ENCODE measurements at places on chromosomes 3 and 15. TPM values are rescaled to one million over a fixed set of nuclear protein-coding genes. Genes with fewer than 3 reads are reported as not detected.

SCN5A gene
- total RNA-seq = 0.31 TPM

GABRR3 gene
- total RNA-seq = not detected

DNA sequence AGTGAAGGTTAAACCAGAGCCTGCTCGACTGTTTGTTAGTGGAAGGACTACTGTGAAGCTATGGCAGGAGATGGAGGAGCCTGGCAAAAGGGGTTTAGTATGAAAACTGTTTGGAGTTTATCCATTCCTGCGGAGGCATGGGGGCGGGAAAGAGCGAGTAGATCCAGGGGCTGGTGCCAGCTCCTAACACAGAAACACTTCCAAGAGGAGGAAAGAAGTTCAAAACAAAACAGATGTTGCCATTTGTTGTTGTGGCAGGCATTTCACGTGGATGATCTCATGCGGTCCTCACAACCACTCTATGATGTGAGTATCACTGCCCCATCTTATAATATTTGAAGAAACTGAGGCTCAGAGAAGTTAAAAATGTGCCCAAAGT lies 30.7 kb upstream of the KY start:
- no peak for DNase-seq

DNA sequence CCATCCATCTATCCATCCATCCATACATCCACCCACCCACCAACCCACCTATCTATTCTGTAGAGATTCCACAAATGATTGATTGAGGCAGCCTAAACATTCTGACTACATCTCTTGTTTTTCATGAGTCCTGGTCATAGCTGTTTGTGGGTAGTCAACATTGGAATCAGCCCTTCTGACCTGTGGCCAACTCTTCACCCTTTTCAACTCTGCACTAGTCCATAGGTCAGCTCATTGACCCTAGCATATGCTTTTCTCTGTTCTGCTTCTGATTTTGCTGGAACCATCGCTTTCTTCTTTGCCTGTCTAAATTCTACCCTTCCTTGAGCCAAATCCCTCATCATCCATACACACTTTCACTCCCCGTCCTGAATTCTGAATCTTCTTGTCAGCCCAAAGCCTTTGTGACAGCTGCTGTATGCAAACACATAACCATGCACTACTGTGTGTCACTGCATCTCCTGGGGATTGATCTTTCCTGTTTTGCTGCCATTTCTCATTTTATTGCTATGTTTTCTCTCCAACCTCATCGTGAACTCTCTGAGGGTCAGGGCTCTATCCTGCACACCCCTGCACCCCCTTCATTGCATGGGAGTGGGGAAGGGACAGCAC lies 16.8 kb upstream of the KCTD6 start:
- no peak for DNase-seq

GRCh38 chr3:189806171-189806951 lies 175.2 kb downstream of the TP63 start:
- no peak for DNase-seq

TP63 gene
- not detected for total RNA-seq

GRCh38 chr15:80898040-80898439 lies 91.6 kb downstream of the MESD start:
- no peak for DNase-seq

- DNase-seq = peak; percentile 20
These were observed 508 bp upstream of the SMAD6 start for GRCh38 chr15:66701422-66702034.

ERICH6 gene
- not detected for total RNA-seq

GRCh38 chr15:39785139-39785538 lies 2.5 kb upstream of the FSIP1 start:
- DNase-seq = no peak

LRRIQ4 gene
- total RNA-seq = not detected

DNA sequence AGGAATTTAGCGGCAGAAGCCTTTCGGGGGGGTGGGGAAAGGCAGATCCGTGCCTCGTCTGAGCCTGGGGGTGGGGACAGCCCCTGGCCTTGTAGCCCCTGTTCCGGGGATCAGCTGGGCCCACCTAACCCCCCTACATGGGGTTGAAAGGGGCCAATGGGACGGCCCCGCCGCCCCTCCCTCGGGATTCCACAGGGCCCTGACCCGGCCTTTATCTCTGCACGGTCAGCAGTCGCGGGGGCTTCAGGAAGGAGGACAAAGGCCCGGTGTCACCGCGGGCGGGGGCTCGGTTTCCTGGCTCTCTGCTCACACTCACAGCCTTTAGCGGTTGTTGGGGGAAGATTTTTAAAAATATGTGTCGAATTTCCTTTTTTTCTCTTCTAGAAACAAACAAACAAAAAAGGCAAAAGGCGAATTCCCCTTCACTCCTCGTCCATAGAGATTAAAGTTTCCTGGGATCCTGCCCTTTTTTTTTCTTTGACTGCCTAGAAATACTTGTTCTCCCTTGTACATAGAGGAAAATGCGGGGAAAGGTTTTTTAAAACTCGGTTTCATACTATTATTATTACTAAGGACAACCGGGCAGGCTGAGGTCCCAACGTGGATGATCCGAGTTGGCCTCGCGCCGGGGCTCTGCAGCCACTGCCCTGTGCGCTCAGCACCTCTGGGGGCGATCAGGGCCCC lies 7.9 kb downstream of the FOXL2 start:
- DNase-seq = no peak

ZIC4 gene
- not detected for total RNA-seq

GRCh38 chr3:59752925-59753324 lies 703.1 kb upstream of the CFAP20DC start:
- DNase-seq = no peak

DNA sequence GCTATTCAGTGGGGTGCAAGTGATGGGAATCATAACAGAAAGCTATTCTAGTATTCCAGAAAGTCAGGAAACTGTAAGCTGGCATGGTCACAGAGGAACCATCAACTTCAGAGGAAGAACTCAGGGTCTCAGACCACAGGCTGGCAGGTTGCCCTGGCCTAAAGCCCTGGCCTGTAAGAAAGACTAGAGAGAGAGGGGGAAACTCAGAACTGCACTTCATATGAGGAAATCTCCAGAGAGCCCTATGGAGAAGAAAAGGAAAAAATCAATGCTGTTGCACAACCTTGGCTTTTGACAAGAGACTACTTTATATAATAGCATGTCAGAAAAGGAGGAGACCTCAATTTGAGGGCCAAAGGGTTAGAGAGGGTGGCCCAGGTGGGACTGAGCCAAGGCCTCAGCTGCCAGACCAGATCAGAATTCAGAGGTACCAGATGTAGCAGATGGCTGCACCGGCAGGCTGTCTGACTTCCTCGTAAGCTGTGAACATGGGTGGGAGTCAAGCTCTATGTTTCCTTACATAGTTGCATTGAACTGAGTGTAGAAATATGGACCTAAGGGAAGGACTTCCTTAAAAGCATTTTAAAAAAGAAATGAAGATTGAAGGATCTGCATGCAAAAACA lies 333.8 kb downstream of the PDCD6IP start:
- no peak for DNase-seq

DNA sequence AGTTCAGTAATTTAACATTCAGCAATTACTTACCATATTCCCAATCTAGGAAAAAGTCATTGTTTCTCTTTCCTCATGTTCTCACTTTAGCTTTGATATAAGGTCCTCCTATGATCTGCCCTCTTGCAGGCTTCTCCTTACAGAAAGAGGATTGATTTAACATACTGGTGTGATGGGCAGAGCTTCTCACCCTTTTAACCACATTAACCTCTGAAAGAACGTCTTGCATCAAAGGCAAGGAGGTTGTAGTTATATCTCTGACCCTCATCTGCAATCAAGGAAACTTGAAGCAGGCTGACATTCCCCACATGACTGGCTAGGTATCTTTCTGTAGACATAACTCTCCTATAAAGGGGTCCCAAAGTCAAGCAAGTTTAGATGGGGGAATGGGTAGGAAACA lies 39.5 kb downstream of the BTLA start:
- no peak for DNase-seq

SLC24A5 gene
- total RNA-seq = not detected

- no peak for DNase-seq
These were observed 28.0 kb downstream of the DNAJC19 start for GRCh38 chr3:180961552-180961951.

GRCh38 chr15:27683121-27683520 lies 416.0 kb downstream of the OCA2 start:
- no peak for DNase-seq

- no peak for DNase-seq
These were observed 12.3 kb upstream of the KPNA4 start for GRCh38 chr3:160577556-160578195.

GRCh38 chr15:64333986-64334929 lies 21.7 kb downstream of the CSNK1G1 start:
- peak; percentile 60 for DNase-seq

- no peak for DNase-seq
These were observed 667.9 kb downstream of the CADM2 start for GRCh38 chr3:85626662-85627061.

GRCh38 chr3:14126887-14127505 lies 2.1 kb downstream of the TMEM43 start:
- DNase-seq = no peak

DNA sequence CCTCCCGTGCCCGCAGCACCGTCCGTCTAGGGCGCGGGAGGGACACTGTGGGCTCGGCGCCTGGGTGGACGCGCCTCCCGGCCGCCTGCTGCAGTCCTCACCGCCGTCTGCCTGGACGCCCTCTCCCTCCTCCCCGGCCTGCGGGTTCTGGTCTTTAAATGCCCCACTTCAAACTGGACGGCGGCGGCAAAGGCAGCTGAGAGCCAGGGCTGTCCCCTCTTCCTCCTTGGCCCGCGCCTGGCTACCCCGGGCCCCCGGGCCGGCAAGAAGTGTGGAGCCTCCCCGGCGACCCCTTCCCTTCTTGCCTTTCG lies 426 bp downstream of the CBLB start:
- peak; percentile 39 for DNase-seq

LRRC31 gene
- not detected for total RNA-seq

DNA sequence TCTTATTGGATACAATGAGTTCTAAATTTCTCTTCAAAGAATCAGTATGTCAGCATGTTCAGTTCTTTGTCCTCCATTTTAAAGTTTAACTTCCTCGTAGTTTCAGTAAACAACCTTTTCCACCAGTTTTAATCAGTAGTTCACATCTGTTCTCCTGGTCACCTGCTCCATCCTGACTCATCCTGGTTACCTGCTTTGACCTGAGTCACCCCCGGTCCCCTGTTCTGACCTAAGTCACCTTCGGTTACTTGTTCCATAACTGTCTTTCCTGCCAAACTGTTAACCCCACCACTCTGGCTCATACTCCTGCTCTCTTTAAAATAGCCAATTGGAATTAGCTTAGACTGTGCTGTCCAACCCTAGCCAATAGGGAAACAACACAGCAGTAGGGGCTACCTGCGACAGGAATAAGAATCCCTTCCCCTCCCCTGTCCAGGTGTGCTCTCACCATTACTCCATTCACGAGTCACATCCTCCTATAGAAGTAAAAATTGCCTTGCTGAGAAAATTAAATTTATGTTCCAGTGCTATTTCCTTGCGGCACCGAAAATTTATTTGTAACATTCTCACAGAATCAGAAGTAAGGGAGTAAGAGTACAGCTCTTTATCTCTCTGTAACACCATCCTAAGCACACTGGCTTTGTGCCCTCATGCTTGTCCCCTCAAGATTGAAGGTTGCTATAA lies 23.8 kb downstream of the TRANK1 start:
- DNase-seq = no peak

GRCh38 chr3:140794507-140794906 lies 116.6 kb downstream of the TRIM42 start:
- no peak for DNase-seq

DNA sequence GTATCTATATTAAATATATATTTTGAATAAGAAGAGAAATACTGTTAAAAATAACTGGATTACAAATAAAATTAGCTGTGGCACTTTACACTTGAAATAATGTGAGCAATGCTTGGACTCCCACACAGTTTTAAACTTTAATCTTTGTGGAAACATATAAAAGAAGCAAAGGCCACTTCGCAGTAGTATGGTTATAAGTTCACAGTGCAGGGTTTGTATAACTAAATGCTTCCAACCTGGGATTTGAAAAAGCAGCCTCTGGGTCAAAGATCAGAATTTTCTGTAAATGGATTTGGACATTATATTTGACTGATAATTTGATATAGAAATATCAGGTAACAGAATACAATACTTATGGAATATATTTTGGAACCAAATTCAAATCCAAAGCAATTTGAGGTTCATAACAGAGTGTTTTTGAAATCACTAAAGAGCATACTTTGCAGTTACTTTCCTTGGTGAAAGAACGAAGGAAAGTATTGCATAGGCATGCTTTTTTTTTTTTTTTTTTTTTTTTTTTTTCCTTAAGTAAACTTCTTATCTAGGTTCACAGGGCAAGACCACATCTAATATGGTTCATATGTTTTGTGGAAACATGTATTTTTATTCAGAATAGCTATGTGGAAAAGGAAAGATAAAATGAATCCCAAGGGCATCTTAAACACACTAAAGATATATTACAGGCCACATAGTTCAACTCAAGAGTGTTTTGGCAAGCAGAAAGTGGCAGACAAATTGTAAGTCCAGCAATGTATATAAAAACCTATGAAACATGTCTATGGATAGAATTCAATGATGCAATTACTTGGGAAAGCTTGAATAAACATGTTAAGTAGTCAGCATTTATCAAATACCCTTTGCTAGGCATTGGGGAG lies 47.1 kb upstream of the SGO1 start:
- DNase-seq = no peak

TF gene
- total RNA-seq = 0.07 TPM

DNA sequence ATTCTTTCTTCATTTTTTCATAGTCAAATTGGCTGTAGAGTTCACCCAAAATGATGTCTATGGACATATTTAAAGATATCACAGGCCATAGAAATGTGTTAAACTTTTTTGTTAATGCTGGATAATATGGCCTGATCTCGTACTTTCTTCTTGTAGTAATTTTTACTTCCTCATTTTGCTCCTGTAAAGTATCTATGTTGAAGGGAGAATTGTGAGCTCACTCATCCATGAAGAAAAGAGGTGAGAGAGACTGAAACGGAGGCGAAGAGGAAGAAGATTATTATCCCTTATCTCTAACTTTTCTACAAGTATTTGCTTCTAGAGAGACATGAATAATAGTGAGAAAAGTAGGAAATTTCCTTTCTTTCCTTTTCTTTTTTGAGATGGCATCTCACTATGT lies 613.8 kb upstream of the TBL1XR1 start:
- DNase-seq = no peak

PLA1A gene
- 0.19 TPM for total RNA-seq

GOLGA6A gene
- 0.84 TPM for total RNA-seq

TRPC1 gene
- 3.1 TPM for total RNA-seq

- DNase-seq = peak; percentile 81
These were observed 53.4 kb upstream of the CCDC174 start for GRCh38 chr3:14598143-14598569.

- DNase-seq = no peak
These were observed 18.6 kb downstream of the WHAMM start for GRCh38 chr15:82828075-82828474.

- DNase-seq = no peak
These were observed 217.8 kb downstream of the CHST2 start for GRCh38 chr3:143337387-143337786.

ZNF774 gene
- 0.84 TPM for total RNA-seq

ARPP21 gene
- not detected for total RNA-seq
